ENCODE measurements at places on chromosomes 5 and 9.
A peak's percentile ranks its signal among the peaks of the same experiment; 100 is the strongest.

GRCh38 chr9:75858497-75859092 is 31.9 kb upstream of the PCSK5 start:
- DNase-seq: no peak

DNA sequence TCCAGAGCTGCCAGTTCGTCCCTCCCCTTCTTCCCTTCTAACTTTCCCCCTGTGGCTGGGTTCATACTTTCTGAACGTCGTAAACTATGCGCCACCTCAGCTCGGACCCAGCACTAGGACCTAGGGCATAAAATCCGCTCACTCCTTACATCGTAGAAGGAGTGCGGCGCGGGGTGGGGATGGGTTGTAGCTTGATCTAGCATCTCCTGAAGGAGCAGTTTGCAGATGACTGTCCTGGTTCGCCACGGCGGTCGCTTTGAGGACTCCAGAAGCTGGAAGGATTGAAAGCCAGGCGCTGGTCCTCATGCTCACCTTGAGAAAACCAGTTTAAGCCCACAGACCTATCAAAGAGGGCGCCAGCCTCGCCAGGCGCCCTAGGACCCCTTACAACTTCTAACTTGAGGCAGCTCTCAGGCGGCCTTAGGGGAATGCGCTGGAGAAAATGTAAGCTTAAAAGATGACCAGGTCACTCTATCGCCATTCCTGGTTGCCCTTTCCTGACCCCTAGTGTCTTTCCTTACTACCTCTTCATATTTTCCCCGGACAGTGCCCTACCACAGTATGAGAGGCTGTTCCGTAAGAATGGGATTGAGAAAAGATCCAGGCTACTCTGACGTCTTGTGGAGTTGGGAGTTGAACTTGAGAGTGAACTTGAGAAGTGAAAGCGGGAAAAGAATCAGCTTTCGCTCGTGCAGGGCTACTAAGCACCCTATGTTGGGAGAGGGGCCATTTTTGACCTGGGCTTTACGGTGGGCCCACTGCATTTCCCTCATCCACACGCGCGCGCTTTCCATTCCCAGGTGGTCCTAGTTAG is 2.8 kb downstream of the RORB start:
- no peak for DNase-seq

DNA sequence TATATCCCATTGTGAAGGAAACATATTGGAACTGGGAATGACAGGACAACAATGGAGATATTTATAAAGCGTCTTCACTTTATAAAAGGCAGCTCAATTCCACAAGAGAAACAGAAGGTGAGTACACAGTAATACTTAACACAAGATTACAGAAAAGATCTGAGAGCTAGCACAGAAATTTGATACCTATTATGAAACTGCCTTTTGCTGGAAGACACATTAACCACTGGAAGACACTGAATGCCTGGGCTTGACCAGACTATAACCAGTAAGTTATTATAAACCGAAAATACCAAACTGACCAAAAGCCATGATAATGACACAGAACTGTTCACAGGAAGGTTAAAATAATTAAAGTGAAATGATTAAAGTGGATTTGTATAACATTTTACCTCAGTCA is 195.4 kb downstream of the NR2F1-AS1 start:
- DNase-seq: no peak

DNA sequence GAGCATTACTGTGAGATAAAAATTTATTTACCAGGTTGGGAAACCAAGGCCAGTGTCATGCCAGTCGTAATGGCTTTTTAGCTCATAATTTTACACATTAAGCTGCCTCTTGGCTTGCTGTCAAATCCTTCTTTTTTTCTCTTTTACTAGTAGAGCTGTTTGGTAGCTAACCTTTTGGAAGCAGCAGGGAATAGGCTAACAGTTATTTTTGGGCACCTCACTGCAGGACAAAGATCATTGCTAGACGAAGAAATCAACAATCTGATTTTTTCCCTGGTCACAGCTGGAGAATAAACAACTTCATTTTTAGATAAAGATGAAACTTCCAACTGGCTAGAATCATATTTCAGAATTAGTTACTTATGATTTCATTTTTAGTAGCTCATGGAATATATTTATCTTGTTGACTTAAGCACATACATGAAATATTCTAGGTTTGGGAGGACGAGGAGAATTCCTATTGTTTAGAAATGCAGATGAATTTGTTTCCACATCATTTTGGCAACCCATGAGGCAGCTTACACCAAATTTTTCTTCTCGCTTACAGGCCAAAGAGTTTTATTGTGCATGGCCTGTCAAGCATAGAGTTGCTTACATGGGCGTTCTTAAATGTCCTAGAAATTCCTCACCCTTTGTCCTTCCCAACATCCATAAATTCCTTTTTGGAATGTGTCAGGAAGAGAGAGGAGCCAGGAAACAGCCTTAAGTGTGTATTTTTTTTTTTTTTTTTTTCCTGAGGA is 19.6 kb downstream of the TNC start:
- no peak for DNase-seq

- no peak for DNase-seq
Observed at GRCh38 chr5:134833340-134834032, 12.3 kb upstream of the C5orf24 start.

- DNase-seq: no peak
Observed at GRCh38 chr5:130796032-130796431, 369.0 kb downstream of the HINT1 start.

GRCh38 chr9:111597852-111598732 is 1.4 kb downstream of the PTGR1 start:
- DNase-seq: peak; percentile 58

GRCh38 chr5:34045996-34046395 is 3.0 kb upstream of the C1QTNF3 start:
- no peak for DNase-seq

- DNase-seq: no peak
Observed at GRCh38 chr9:36939655-36940499, 94.2 kb downstream of the PAX5 start.

GRCh38 chr9:37503736-37504135 is 18.0 kb downstream of the POLR1E start:
- peak; percentile 45 for DNase-seq

- no peak for DNase-seq
Observed at GRCh38 chr9:93597142-93597706, 20.8 kb downstream of the PHF2 start.

DNA sequence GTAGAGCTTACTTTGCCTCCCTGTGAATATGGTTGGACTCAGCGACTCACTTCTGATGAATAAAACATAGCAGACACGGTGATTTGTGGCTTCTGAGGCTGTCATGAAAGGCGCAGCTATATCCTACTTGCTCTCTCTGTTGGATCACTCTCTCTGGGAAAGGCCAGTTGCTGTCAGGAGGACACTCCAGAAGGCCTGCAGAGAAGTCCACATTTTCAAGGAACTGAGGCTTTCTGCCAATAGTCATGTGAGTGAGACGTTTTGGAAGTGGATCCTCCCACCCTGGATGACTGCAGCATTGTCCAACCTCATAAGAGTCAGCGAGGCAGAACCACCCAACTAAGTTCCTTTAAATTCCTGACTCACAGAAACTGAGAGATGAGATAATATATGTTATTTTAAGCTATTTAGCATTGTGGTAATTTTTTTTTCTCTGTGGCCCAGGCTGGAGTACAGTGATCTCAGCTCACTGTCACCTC is 156.0 kb upstream of the MAST4 start:
- no peak for DNase-seq

DNA sequence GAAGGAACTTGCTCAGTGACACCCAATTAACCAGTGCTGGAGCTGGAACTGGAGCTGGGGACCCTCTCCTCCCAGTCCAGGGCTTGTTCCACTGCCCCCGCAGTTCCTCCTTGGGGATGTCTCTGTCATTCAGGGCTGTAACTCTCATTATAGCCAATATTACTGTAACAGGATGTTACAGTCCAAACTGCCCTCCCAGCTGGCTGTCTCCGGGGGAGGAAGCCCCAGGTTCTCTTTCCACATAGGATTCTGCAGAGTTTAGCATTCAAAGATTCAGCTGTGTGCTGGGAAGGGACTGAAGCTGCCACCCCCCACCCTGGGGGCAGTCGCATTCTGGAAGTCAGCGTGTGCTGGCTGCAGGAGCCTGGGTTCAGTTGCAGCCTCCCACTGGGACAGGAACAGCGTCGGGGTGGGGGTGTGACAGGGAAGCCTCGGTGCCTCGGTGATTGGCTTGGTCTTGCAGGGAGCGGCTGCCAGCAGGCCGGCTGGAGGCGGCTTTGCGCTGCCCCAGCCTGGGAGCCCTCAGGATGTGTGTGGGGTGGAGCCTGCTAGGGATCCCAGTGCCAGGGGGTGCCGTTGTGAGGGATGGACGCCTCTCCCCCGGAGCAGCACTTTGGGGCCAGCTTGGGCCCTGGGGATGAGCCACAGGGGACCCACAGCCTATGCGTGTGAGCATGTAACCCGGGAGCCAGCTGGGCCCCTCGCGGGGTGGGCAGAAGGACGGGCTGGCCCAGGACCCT is 101.1 kb downstream of the RGS3 start:
- peak; percentile 65 for DNase-seq

- no peak for DNase-seq
Observed at GRCh38 chr9:116286297-116286696, 132.7 kb downstream of the PAPPA start.

- no peak for DNase-seq
Observed at GRCh38 chr5:58842852-58843251, 260.0 kb downstream of the RAB3C start.

DNA sequence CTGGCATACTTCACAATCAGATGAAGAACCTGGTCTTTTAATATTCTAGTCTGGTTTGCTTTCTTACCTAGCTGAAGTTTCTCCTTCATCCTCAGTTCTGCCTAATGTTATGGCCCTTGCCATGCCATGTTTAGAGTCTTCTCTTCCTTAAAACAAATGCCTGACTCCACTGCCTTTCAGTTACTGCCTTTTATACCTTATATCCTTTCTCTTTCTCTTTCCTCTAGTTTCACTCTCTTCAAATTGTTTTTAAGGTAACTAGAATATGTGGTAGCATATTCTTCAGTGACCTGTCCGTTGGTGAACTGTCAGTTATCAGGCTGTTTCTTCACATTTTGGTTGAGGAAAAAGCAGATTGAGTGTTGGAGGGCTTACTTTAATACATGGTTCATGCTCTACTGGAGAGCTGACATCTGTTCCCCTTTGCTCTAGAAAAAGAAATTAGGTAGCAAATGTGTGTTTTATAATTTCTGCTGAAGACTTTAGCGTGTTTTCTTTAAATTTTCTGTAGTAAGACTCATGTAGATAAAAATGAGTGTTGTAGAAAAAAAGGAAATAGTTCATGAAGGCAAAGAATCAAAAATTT is 103.8 kb downstream of the DMXL1 start:
- no peak for DNase-seq

DNA sequence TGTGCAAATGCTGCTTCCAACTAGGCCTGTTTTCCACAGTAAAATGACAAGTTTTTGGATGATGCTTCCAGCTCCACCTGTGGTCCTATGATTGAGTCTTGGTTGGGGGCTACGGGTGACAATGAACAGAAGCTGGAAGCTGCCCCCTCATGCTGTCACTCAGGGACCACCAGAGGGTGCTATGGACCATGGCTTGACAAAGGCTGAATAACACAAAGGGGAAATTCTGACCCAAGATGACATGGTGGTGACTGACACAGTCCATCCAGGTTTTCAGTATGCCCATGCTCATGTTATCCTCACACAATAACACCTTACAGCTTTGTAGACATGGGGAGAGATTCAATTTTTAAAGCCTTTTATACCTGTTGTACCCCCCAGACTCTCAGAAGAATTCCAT is 23.9 kb upstream of the SAP30L start:
- DNase-seq: no peak
